Mesenteric fat pad (tissue), 1 donor: ENCODE measurements at places on chromosomes 4 and X. TPM values are rescaled to one million over a fixed set of nuclear protein-coding genes. Genes with fewer than 3 reads are reported as not detected.

LGI2 gene
- 6.1 TPM for total RNA-seq

SSX4 gene
- total RNA-seq: not detected

NMU gene
- not detected for total RNA-seq

KANTR gene
- total RNA-seq: 10.2 TPM

C4orf50 gene
- total RNA-seq: not detected

CDS1 gene
- total RNA-seq: 0.29 TPM

MAGEA2B gene
- total RNA-seq: not detected

STS gene
- 30.8 TPM for total RNA-seq

USP17L27 gene
- not detected for total RNA-seq

CTAG2 gene
- total RNA-seq: not detected

GPR50 gene
- total RNA-seq: not detected

MAOA gene
- total RNA-seq: 232 TPM

ARMCX2 gene
- total RNA-seq: 20.1 TPM

VCX2 gene
- not detected for total RNA-seq

CT45A1 gene
- not detected for total RNA-seq

PDLIM3 gene
- 58.5 TPM for total RNA-seq

PCDH7 gene
- total RNA-seq: 0.93 TPM

LEF1 gene
- total RNA-seq: 3.1 TPM

MAGEE1 gene
- 1.2 TPM for total RNA-seq

PCDH10 gene
- total RNA-seq: 0.06 TPM

OPN1LW gene
- total RNA-seq: not detected

SSX1 gene
- not detected for total RNA-seq

TEC gene
- total RNA-seq: 5.4 TPM
